ENCODE measurements at places on chromosomes 12 and 14.

GRCh38 chr12:50542448-50542847 lies 37.7 kb downstream of the DIP2B start:
- DNase-seq, result peak; percentile 21

DNA sequence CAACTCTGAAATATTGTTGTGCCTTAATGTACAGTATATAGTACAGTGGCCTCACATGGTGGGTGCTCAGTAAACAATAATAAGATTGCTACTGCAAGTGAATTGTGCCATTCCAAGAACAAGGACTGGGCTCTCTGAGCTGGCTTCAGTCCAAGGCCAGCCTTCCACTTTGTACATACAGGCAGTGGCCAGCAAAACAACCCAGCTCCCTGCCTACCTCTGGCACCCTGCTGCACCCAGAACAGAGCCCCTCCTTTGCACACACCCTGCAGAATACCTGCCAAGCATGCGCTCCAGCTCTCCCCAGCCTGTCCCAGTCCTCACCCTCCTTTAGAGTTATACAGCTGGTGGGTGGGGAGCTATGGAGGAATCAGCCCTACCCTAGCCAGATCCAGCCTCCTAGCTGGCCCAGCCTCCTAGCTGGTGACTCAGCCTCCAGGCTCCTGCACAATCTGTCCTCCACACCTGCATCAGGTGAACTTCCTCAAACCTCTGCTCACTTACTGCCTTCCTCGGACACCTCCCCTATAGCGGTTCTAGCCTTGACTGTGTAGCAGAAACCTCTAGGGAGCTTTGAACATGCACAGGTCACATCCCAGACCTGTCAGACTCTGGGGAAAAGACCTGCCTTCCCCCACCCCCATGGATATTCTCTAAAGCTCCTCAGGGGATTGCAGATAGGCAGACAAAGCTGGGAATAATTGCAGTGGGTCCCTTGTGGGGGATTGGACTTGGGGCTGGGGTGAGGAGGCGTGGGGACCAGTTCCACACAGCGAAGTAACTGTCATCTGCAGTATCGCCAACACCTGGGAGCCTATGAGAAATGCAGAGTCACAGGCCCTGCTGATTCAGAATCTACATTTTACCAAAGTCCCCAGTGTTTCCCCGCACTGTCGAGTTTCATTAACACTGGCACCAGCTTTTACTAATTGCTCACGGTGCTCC lies 17.9 kb downstream of the ZDHHC22 start:
- DNase-seq, result no peak

DNA sequence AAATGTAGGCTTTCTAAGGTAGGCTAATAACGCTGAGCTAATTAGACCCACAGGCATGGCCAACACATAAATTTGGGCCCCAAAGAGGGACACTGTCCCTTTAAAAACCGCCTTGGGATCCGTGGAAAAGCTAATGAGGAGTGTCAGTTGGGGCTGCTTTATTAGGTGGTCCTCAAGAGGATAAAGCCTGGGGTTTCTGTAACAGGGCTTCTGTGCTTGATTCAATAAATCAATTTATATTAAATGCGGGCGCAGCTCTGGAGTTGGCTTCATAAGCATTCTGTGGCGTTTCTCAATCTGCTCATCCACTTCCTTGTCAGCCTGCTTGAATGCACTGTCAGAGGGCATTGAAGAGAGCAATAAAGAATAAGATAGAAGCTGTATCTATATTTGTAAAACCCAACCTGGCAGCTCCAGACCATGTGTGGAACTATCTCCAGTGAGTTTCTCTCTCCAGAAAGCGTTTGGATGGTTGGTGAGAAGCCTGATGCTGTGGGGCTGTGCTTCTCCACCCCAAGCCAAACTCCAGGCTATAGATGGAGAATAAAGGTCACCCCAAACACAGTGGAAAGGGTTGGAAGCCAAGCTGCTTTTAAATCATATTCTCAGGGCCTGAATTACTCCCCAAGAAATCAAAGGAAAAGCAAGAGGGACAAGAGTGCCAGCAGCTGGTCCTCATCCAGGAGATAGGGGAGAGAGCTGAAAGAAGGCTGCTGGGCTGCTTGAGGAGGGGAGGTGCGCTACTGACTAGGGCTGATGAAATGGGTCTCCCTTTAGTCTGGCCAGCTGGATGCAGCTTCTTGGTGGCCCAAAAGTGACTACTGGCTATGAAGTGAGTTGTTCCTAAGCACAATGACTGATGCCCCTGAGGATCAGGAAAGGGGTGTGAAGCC lies 222.0 kb downstream of the PPM1H start:
- DNase-seq, result no peak

GRCh38 chr12:57145460-57146059 lies 1.9 kb downstream of the LRP1-AS start:
- no peak for DNase-seq
